ENCODE measurements at places on chromosomes 12 and 14.

GRCh38 chr12:120390540-120391120 is 21.7 kb upstream of the MSI1 start:
- DNase-seq: no peak

GRCh38 chr12:47458279-47458678 is 247.6 kb downstream of the RPAP3 start:
- DNase-seq: no peak

GRCh38 chr12:113346353-113346752 is 11.4 kb upstream of the SLC8B1 start:
- no peak for DNase-seq

DNA sequence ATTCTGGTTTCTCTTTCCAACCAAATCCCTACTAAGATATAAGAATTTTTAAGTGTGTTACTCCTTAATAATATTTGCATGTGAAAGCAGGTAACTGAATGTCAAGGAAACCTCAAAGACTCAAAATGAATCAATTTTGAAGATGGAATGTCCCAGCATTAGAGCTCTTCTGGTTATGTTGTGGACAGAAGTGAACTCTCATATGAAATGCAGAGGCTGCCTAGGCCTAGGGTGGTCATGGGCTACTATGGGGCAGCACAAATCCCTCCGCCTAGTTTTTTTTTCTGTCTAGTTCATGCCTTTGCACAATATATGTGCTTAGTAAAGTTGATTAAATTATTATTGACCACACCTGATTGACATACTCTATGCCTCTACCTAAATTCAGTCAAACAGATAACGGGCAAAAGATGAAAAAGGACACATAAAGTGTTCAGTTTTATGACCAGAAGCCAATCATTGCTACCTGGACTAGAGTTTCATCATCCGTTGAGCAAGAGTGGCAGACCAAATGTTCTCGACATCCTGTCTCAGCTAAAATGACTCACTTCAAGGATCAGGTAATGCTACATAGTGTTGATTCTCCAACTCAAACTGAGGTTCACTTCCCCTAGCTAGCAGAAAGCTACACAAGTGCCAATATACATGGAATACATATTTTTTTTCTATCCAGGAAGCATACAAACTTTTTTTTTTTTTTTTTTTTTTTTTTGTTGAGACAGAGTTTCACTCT is 1211.4 kb downstream of the VRK1 start:
- no peak for DNase-seq

GRCh38 chr12:131511391-131511802 is 199.5 kb upstream of the SFSWAP start:
- no peak for DNase-seq

DNA sequence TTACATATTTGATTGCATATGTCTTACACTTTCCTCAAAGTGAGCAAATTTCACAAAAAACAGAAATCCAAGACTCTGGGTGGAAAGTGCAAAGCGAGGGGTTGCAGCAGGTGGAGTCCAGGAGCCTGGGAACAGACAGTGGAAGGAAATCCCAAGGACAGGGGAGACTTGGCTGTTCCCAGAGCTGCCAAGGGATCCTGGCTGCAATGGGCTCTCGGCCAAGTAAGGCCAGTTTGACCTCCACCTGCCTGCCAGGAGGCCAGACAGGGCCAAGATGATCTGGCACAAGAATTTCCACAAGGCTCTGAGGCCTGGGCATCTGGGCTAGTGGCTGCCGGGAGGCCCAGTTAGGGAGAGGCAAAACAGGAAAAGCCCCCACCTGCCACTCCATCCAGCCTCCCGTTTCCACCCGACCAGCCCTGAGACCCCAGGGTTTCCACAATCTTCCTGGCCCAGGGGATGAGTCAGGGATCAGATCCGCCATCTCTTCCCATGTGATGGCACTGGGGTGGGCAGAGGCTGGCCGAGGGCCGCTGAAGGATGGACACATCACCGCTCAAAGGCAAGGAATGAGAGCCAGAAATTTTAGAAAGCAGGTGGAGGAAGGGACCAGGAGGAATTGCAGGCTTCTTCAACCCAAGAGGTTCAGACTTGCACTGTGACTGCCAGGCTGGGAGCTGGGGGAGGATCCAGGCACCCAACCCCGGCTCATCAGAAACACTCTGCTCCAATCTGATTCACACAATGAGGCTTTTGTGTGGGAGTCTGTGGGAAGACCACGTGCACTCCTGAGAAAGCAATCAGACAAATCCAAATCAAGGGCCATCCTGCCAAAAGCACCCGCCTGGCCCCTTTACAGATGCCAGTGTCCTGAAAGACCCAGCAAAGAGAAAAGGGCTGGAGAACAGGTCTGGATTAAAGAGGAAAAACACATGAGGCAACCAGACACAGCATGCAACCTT is 16.3 kb downstream of the SCARB1 start:
- DNase-seq: no peak

DNA sequence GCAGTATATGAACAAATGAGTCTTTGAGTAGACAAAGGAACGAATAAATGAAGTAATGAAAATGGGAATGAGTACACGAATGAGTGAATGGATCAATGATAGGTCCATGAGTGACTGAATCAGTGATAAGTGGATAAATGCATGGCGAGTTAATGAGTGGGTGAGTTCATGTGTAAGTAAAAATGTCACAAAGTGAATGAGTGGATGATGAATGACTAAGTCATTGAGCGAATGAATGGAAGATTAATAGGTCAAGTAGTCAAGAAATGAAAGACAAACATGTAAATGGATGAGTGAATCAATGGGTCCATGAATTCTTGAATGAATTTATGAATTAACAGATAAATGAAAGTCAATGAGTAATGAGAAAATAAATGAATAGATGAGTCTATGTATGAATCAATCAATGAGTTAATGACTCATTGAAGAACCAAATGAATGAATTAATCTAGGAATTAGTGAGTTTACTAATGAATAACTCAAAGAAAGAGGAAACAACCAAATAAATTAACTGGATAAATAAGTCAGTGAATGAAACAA is 97.3 kb upstream of the RTL1 start:
- no peak for DNase-seq

DNA sequence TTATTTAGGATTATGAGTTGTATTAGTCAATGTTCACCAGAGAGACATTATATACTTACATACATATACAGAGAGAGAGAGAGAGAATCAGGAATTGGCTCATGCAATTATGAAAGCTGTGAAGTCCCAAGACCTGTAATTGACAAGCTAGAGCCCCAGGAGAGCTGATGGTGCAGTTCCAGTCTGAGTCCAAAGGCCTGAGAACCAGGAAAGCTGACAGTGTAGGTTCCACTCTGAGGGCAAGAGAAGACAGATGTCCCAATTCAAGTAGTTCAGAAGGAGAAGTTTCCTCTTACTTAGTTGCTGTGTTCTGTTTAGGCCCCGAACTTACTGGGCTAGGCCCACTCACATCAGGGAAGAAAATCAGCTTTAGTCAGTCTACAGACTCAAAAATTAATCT is 76.4 kb upstream of the FICD start:
- no peak for DNase-seq

GRCh38 chr12:100251917-100252316 is 15.0 kb downstream of the DEPDC4 start:
- no peak for DNase-seq

GRCh38 chr12:105420659-105421240 is 90.3 kb downstream of the C12orf75 start:
- peak; percentile 88 for DNase-seq

DNA sequence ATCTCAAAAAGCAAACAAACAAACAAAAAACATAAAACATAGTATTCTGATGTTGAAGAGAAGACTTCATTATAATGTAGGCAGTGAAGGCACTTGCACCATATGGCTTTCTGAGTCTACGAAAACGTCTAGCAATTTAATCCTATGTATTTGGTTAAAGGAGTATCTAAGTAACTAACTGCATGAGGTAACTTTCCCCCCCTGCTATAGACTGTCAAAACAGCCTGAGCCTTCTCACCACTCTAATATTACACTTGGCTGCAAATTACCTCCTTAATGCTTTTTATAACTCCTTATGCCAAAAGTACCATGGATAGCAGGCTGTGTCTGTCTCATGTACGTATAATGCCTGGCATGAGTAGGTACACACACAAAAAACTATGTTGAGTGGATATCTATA is 607.6 kb upstream of the FLRT2 start:
- DNase-seq: no peak

GRCh38 chr12:38878333-38878705 is 27.1 kb downstream of the CPNE8 start:
- DNase-seq: no peak

- no peak for DNase-seq
Measured at GRCh38 chr14:73289729-73290128, 52.4 kb downstream of the PAPLN start.

DNA sequence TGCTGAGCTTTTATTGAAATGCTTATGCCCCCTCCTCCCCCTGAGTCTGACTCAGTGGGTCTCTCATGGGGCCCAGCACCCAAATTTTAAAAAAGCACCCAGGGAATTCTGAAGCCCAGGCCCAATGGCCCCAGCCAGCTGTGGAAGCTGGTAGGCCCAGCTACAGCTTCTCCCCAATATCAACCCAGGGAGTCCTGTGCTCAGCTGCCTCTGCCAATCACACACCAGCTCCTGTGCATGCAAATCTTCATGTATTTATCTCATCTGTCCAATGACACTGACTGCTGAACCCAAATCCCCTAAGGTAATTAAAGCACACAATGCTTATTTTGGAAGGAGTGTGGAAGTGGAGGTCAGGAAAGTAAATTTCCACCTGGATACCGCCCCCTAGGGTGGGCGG is 76.3 kb downstream of the CCDC88C start:
- DNase-seq: no peak

DNA sequence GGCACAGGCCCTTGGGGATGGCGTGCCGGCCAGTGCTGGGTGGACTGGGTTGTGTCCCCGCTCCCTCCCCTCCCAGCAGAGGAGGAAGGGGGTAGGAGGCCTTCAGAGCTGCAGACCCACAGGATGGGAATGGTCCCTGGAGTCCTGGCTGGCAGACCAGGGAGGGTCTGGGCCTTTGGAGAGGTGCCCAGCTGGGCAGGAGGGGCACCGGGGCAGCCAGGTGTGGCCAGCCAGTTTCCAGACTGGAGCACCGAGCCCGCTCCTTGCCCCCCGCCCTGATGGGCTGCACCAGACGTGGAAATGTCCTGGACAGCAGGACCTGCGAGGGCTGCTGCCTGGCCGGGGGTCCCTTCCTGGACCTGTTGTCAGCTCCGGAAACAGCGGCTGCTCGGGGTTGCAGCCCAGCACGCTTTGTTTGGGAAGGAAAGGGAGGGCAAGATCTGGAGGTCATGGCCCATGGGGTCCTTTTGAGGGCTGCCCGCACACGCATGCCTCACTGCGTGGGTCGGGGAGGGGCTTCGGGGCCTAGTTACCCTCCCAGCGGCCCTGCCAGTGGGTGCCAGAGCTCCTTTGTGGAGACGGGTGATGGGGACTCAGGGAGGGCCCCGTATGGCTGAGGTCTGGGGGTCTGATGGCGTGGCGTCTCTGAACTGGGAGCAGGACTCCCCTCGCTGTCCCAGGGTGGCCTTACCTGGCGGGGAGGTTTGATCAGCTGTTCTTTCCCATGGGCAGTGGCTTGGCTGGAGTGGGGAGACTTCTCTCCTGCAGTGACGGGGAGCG is 9.1 kb downstream of the KIF26A start:
- DNase-seq: no peak

DNA sequence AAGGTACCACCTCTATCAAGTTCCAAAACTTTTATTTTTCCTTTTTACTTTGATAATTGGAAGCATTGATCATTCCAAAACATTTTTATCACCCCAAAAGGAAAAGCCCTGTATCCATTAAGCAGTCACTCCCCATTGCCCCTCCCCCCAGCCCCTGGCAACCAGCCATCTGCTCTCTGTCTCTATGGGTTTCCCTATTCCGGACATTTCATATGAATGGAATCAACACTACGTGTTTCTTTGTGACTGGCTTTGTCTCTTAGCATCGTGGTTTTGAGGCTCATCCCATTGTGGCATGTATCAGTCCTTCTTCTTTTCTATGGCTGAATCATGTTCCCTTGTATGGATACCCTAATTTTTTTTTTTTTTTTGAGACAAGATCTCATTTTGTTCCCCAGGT is 18.0 kb upstream of the PHETA1 start:
- no peak for DNase-seq

DNA sequence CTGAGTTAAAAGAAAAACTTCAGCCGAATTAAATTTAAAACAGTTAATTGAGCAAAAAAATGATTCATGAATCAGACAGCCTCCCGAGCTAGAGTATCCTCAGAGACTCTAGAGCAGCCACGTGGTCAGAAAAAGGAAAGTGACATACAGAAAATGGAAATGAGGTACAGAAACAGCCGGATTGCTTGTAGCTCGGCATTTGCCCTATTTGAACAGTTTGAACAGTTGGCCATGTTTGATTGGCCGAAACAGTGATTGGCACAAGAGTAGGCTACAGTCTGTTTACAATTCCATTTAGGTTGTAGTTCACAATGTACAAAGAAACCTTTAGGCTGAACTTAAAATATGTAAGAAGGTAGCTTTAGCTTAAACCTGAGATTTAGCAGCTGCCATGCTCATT is 12.9 kb upstream of the OXA1L start:
- no peak for DNase-seq

DNA sequence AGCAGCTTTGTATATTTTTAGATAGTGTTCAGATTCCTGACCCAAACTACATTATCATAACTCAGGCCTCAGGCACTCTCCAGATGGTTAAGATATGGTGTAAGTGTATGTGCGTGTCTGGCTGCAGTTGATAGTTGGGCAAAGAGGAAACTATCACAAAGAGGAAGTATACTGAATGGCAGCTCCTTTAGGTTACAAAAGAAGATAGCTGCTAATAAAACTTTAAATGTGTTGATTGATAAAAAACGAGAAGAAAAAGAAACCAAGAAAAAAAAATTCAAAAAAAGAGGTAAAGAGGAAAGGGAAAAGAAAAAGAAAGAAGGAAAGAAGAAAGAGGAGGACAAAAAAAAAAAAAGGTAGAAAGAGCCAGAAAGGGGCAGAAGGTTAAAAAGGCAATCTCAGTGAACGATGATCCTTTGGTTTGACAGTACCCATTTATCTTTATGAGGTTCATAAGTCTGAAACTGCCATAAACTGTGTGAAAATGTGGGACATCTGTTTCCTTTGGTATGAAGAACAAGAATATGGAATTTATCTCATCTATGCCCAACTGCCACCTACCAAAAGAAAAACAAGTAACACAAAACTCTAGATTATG is 42.2 kb downstream of the TAOK3 start:
- DNase-seq: no peak

DNA sequence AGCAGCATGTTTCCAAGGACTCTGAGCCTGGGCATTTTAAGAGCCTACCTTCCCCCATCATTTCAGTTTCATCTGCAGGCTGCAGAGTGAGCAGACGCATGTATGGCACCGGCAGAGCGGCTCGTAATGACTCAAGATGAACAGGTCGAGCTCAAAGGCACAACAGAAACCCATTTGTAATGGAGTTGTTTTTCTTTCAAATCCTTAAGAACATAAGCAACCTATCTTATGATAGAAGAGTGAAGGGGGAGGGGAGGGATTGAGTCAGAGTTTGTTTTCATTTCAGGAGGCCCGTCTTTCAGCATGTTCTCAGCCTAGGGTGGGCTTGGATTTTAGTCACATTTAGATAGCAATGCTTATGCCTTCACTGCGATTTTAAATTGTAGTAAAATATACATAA is 54.9 kb upstream of the CISTR start:
- no peak for DNase-seq

GRCh38 chr14:95480109-95480886 is 36.2 kb downstream of the SYNE3 start:
- peak; percentile 75 for DNase-seq

GRCh38 chr12:19972325-19973288 is 395.7 kb upstream of the PDE3A start:
- DNase-seq: no peak
